ENCODE measurements at places on chromosomes 5 and 9.

GRCh38 chr5:143011585-143011984 is 241.4 kb downstream of the ARHGAP26 start:
- DNase-seq, result no peak

DNA sequence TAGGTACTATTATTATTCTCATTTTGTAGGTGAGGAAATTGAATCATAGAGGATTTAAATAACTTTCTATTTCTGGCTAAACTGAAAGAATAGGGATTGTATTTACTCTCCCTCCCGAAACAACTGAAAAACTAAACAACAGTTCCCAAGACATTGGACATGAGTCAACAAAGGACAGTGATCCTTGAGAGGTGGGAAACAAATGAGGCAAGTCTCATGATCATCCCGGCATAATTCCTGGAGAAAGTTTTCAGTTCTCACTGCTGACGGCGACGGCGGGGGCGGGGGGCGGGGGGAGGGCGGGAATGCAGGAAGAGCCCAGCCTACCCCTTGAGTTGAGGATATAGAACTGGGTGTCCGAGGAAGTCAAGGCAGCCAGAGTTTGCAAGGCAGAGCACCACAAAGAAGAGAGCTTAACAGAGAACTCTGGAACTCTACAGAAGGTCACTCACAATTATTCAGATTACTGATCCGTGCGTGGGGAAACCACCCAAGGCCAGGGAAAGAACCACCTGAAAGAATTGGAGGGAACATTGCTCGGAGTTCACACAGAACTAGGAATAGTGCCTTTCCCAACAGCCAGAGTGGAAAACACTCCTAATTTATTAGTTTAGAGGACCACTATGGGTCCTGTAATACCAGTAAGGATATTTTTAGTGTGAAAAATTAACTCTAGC is 27.4 kb upstream of the WHRN start:
- DNase-seq, result no peak

GRCh38 chr9:126818482-126818881 is 13.6 kb downstream of the ZBTB43 start:
- DNase-seq, result no peak

- DNase-seq, result no peak
Measured at GRCh38 chr9:75414371-75415160, 326.3 kb downstream of the OSTF1 start.

- DNase-seq, result no peak
Measured at GRCh38 chr9:68603371-68603770, 62.7 kb upstream of the TMEM252 start.
